ENCODE measurements at places on chromosomes 3 and 15.

DNA sequence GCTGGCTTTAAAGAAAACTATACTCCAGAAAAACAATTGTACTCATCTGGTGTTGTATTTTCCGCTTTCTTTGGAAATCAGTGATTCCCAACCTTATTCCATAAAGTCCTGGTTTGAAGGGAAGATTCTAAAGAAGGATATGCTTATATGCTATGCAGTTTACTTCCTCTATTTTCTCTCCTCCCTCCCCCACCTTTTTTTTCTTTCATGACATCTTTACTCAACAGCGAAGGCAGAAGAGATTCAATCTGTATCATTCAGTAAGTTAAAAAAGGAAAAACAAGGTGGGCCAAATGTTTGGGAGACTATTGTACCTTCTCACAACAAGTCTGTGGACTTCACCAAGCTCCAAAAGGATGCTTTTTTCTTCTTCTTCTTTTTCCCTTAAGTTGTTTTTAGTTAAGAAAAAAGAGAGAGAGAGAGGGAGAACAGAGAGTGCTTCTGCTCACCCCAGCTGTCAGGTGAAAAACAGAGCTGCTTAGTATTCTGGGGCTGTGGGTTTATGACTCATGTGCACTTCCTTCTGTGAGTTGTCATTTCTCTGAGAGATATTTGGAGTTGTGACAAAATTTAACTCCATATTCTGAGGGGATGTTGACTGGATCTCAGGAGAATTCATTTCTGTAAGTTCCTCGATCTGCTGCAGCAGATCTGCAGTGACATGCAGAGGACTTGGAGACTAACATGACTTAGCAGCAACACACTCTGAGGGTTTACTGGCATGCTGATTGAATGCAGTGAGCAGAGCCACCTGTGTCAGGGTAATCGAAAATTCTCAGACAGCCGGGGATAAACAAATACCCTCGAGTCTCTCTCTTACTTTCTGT is 70.7 kb downstream of the SSR3 start:
- peak; percentile 65 for DNase-seq

GRCh38 chr3:53211706-53212702 is 43.8 kb downstream of the TKT start:
- no peak for DNase-seq

- peak; percentile 66 for DNase-seq
Observed at GRCh38 chr3:196941729-196942225, 551 bp downstream of the NCBP2 start.

GRCh38 chr15:69357773-69358771 is 56.1 kb upstream of the KIF23 start:
- DNase-seq: no peak

DNA sequence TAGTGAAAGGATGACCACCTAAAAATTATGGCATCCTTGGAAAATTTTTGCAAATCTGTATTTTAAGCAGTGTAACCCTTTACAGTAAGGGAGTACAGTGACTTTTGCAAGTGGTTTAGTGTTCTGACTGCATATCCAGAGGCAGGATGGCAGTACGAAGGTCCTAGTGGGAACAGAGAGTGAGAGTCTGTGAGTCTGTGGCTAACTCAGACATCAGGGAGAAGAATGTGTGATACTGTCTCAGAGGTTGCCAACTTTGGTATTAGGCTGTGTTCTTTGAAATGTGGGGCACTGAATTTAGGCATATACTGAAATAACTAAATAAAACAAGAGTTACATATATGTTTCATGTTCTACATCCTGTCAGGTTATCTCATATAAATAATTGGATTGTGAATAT is 25.7 kb downstream of the PRKCI start:
- DNase-seq: no peak

DNA sequence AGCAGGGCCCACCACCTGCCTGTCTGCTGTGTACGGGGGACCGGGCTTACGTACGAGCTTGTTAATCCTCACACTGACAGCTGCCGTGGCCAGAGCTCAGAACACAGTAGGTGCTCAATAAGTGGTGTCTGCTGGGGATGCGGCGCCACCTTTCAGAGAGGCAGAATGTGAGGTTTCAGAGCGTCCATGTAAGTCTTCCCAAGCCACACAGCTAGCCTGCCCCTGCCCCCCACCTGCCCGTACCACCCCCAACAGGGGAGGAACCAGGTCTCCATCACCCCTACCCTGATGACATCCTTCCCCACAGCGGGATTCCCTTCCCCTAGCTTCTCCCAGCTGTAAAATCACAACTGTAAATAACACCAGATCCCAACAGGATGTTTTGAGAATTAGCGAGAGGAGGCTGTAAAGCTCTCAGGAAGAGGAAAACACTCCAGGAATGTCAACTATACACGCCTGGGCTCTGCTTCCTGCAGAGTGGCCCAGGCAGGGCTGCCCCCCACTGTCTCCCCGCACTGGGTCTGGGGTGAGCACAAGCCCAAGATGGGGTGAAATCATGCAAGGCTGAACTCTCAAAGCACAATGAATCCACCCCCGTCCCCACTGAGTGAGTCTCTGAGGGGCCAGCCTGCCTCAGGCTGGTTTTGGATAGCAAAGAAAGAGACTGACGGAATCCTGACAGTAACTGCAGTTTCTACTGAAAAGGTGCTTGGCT is 250.1 kb upstream of the LYSMD4 start:
- no peak for DNase-seq

- DNase-seq: no peak
Observed at GRCh38 chr15:70475407-70475781, 288.0 kb downstream of the UACA start.

- no peak for DNase-seq
Observed at GRCh38 chr3:144018776-144019175, 47.2 kb downstream of the DIPK2A start.

DNA sequence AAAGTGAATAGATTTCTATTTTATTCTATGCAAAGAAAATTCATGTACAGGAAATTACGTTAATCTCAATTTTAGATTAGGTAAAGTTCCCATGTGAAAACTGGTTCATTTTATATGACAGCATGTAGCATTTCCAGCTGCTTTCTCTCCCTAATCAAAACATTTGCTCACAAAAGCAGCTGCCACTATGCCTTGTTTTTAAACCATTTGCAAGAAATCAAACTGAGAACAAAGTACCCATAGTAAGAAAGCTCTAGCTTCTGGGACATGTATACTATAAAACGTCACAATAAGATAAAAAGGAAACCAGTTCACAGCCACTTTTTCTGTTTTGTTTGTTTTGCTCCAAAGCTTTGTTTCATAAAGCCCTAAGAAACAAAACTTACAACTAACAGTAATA is 5.0 kb upstream of the CRYBG3 start:
- DNase-seq: no peak

- DNase-seq: no peak
Observed at GRCh38 chr3:38610436-38610835, 39.1 kb downstream of the SCN5A start.
